Thoracic aorta (tissue), 2 donors: ENCODE measurements at places on chromosomes 6 and 20.

GRCh38 chr6:15689586-15690482, 27.0 kb upstream of the DTNBP1 start:
- DNase-seq = no peak

- no peak for DNase-seq
Observed at GRCh38 chr6:142359271-142359960, 57.6 kb downstream of the ADGRG6 start.

- DNase-seq = no peak
Observed at GRCh38 chr6:17258749-17259148, 22.4 kb upstream of the RBM24 start.

DNA sequence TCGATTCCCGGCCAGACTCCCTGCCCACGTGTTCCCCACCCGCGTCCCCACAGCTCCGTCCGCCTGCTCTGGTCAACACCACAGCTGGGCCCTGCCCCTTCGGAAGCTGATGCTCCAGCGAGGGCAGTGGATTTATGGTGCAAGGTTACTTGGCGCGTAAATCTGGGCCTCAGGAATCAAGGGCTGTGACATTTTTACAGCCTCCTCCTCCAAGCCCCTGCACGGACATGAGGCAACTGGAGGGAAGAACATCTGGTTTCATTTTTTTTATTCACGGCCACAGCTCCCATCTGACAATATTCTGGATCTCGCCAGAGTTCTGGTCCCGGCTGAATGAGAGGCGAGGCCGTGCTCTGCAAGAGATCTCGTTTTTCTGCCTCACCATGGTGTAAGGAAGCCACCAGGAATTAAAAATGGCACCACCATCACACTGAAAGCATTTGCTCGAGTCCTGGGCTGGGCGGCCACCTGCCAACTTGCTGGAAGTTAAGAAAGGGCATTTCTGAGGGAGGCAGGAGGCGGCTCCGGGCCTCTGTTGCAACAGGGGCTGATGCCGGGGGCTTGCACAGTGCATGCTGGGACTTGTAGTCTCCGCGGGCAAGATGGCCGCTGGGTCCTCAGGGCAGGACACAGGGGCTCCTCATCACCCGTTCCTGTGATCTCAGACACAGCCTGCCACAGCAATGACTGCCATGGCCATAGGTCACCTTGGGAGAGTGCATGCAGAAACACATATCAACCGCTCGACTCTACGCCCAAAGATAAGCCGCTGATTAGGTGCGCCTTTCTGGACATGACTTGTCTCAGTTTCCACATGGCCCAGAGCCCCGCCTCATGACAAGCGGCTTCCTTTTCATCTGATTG, 148.5 kb downstream of the LY86 start:
- DNase-seq = no peak

- no peak for DNase-seq
Observed at GRCh38 chr6:140879946-140880345, 1252.8 kb upstream of the GJE1 start.

DNA sequence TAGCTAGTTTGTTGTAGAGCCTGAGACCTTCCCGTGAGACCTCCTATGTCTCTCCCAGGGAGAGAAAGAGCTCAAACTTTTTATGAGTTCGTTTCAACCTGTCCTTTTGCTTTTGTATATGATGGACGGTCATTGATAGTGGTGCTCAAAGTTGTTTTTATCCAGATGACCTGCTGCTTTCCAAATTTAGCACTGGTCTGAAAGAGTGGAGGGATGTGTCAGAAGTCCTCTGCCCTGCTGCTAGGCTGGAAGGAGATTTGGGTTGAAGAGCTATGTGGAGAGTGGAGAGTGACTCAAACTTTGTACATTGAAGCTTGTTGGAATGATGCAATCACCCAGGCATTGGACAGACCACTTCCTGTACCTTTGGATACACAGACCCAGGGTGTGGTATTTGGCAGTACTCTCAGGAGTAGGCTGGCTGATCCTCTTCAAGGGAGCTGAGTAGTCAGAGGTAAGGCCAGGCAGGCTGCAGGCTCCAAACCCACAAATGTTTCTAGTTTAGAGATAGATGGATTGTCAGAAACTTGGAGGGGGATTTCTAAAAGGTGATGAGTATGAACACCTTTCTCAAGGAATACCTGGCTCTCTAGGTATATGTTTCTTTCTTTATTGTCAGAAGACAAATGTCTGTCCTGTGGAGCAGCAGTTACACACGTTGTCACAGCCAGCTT, 49.4 kb upstream of the RREB1 start:
- DNase-seq = no peak

DNA sequence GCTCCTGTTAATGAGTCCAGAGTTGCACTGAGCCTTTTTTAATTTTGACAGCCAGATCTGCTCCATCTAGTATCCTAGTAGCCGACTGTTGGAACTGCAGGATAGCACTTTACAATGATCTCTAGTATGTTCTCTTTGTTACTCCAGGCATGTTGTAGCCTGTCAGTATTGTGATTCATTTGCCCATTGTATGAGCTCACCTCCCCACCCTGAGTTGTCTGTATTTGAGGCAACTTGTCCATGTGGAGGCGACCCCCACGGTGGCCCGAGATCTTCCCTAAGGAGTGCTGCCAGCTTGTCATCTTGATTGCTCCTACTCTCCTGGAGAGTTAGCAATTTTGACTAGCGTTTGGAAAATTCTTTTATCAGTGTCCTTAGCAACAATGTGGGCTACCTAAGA, 67.2 kb downstream of the DHX35 start:
- no peak for DNase-seq
